ENCODE measurements at places on chromosomes 7 and 10. TPM values are rescaled to one million over a fixed set of nuclear protein-coding genes. Genes with fewer than 3 reads are reported as not detected.

The PNLIPRP2 gene
- not detected for total RNA-seq

The ABCB1 gene
- total RNA-seq, result 10.5 TPM

The CRPPA gene
- 1.2 TPM for total RNA-seq

The SPDYE9 gene
- total RNA-seq, result under 0.01 TPM

The ADARB2 gene
- total RNA-seq, result not detected

The SEMA3A gene
- 117 TPM for total RNA-seq

The ADCY1 gene
- 29.4 TPM for total RNA-seq

The AUTS2 gene
- total RNA-seq, result 5.1 TPM

All from smooth muscle cell of trachea (primary cell).